Epithelial cell of proximal tubule (primary cell): ENCODE measurements at places on chromosomes 16 and 17.

- DNase-seq, result no peak
Measured at GRCh38 chr16:85220125-85220839, 108.0 kb upstream of the CIBAR2 start.

DNA sequence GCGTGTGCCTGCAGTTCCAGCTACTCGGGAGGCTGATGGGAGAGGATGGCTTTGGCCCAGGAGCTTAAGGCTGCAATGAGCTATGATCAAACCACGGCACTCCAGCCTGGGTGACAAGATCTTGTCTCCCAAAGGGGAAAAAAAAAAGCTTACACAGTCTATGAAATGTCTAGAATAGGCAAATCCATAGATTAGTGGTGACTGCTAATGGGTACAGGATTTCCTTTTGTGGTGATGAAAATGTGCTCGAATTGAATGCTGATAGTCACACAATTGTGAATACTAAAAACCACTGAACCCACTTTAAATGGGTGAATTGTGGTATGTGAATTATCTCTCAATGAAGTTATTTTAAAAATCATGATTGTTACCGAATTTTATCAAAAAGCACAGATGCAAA, 14.9 kb downstream of the USP7 start:
- no peak for DNase-seq

- DNase-seq, result no peak
Measured at GRCh38 chr17:19718613-19719354, 2.4 kb upstream of the SLC47A2 start.

DNA sequence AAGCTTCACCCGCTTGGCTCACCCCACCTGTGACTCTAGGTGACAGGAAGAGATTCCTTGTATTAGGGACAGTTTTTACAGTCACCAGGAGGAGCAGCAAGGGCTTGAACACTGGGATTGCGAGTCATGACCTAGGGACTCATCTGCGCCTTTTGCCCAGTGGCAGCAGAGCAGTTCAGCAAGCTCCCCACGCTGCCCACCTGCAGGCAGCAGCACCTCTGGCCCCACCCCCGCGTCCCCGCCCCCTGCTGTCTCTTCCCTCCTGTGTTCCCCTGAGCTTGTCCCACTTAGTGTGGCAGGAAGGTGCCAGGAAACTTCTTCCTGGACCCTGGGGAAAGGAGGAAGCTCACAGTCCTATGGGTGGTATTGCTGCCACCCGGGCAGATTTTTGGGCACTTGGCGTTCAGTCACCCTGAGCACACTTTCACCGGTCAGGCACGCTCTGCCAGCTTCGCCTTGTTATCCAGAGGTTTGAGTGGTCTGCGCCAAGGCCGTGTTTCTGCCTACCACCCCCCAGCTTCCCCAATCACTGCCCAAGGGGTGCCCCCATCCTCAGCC, 8.7 kb downstream of the MMP15 start:
- DNase-seq, result no peak

GRCh38 chr17:77881545-77881944, 77.0 kb upstream of the TNRC6C start:
- DNase-seq, result no peak

GRCh38 chr16:27980919-27981700, 82.4 kb downstream of the GSG1L start:
- DNase-seq, result no peak

GRCh38 chr17:56812901-56813388, 20.8 kb downstream of the C17orf67 start:
- no peak for DNase-seq

GRCh38 chr16:85269165-85269564, 156.9 kb upstream of the CIBAR2 start:
- DNase-seq, result no peak
